ENCODE measurements at places on chromosomes 7 and 10.

- no peak for DNase-seq
Observed at GRCh38 chr7:38840736-38841460, 68.1 kb downstream of the VPS41 start.

DNA sequence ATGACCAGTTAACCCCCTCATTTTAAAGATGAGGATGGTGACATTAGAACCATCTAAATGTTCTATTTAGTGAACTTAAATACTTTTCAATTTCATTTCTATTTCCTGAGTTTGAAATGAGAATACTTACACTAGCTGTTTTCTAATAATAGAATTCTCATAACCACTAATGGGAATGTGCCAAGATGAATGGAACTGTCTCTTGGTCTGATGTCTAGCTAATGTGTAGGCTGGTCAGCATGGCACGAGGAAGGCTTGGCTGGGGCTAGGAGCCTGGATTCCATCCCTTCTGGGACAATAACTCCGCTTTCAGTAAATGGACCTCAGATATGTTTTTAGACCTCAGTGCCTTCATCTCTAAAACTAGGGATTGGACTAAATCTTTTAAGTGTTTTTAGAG is 185.8 kb upstream of the NRP1 start:
- no peak for DNase-seq

DNA sequence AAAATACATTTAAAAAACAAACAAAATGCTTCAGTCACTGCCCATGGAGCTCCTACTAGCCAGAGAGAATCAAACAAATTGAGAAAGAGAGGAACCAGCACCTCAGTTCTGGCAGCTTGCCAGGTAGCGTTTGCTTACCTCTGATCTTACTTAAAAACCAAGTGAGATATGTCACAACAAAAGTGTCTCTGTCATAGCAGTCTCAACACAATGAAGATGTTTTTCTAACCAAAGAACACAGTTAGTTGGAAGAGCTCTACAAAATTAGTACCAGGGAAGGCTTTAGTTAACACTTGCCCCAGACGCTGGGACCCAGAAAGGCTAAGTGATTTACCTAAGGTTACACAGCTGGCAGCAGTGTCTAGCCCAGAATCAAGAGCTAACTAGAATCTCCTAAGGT is 3.4 kb downstream of the DOCK4 start:
- DNase-seq, result no peak

GRCh38 chr10:32972929-32973328 is 14.9 kb upstream of the ITGB1 start:
- DNase-seq, result no peak

GRCh38 chr10:97874332-97874731 is 24.7 kb downstream of the GOLGA7B start:
- no peak for DNase-seq

GRCh38 chr7:22729180-22729825 is 2.3 kb downstream of the IL6 start:
- DNase-seq, result no peak

GRCh38 chr10:7435674-7436073 is 24.8 kb upstream of the SFMBT2 start:
- no peak for DNase-seq

- DNase-seq, result no peak
Observed at GRCh38 chr7:112308974-112309373, 102.5 kb downstream of the ZNF277 start.

DNA sequence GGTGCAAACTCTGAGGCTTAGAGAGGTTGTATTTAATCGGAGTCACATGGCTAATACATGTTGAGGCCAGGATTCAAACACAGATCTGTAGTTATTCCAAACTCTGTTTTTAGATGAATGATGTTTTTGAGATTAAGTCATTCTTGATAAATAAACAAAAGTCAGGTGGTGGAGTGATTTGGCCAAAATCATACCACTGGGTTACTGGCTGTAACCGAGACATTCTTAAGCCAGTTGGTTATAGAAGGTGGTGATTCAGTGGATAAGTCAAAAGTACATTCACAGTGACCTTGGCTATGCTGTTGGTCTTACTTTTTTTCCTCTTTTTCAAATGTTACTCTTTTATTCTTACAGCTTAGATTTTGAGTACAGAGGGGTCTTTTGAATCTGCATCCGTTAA is 361.4 kb downstream of the KIF20B start:
- DNase-seq, result no peak

GRCh38 chr10:104321226-104321625 is 17.0 kb downstream of the ITPRIP start:
- no peak for DNase-seq

- no peak for DNase-seq
Observed at GRCh38 chr10:26296360-26296759, 79.8 kb downstream of the GAD2 start.

- no peak for DNase-seq
Observed at GRCh38 chr10:108598320-108598695, 1325.0 kb downstream of the XPNPEP1 start.

GRCh38 chr7:158706273-158706704 is 1.7 kb upstream of the NCAPG2 start:
- no peak for DNase-seq

DNA sequence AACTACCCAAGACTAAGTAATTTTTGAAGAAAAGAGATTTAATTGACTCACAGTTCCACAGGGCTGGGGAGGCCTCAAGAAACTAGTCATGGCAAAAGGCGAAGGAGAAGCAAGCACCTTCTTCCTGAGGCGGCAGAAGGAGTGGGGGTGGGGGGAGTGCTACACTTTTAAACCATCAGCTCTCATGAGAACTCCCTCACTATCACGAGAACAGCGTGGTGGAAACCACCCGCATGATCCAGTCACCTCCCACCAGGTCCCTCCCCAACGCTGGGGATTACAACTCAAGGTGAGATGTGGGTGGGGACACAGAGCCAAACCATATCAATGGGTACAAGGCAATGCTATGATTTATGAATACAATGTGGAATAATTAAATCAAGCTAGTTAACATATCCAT is 241.9 kb downstream of the PTPRN2 start:
- no peak for DNase-seq

DNA sequence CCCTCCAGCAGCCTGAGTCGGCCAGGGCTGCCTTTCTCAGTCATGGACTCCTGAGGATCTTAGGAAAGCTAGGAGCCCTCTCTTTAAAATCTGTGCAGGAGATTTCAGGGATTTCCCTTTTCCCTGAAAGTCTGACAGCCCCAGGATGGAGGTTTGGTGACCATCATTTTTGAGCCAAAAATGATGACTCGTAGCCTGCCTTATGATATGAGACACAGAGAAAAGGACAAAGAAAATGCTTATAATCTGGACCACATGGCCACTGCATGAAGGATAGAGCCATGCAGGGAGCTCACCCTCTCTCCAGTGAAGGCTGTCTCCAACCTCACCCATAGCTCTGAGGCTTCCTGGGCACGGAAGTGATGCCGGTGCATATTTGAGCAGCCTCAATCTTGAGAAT is 106.6 kb upstream of the CHST15 start:
- DNase-seq, result no peak

DNA sequence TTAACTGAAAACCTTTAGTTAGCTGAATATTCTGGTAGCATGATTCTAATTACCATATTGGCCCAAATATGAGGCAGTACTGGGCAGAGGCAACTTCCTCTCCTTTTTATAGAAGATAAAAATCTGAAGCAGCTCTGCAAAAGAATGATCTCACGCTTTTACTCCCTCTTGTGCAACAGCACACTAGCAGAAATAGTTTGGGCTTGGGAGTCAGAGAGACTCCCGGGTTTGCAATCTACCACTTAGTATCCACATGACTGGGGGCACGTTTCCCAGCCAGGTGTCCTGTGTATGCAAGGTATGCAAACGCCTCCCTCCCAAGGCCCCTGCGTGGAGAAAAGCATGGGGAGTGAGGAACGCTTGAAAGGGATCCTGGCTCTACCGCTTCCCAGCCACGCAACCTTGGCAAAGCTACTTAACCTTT is 47.2 kb upstream of the RHEB start:
- DNase-seq, result no peak

- DNase-seq, result no peak
Observed at GRCh38 chr10:29306688-29307087, 17.8 kb downstream of the LYZL1 start.

DNA sequence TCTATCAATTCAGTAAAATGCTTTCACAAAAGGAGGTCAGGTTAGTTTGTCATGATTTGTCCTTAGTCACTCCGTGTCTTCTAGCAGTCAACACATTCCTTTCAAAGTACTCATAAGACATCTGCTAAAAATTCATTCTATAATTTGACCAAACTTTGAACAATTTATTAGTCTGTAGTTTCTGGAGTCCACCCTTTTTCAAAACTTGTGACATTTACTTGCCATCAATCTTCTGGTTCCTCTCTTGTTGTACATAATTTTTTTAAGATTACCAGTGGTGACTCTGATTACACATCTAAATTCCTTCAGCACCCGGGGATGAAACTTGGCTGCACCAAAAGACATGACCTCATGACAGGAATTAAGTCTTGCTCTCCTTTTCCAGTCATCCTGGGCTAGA is 130.1 kb downstream of the NEBL start:
- DNase-seq, result no peak

DNA sequence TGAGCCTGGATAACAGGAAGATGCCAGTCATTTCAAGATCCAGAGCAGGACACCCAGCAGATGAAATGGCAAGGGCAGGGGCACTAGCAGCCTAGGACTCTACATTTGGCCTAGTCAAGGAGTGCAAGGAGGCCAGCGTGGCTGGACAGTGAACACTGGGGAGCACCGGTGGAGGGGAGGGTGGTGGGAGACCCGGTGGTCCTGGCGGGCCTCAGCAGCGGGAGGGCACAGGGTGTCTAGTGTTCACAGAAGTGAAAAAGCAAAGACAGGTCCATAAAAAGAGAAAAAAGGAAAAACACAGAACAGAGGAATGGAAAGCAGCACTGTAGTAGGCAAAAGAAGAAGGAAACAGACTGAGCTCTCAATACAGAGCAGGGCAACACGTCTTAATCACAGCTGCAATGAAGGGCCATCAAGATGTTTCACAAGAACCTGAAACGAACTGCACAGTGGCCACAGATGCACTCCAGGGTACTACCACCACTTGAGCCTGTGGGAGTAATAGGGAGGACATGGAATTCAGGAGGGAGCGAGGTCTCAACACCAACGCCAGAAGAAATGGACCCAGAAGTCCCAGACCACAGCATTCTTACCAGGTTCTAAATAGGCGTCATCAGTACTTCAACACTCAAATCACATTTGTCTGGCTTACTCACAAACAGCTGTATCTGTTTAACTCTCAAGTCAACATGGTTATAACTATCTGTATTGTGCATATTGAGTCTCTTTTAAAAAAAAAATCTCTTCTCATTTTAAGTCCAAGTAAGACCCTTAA is 573.7 kb downstream of the PARD3 start:
- DNase-seq, result no peak

DNA sequence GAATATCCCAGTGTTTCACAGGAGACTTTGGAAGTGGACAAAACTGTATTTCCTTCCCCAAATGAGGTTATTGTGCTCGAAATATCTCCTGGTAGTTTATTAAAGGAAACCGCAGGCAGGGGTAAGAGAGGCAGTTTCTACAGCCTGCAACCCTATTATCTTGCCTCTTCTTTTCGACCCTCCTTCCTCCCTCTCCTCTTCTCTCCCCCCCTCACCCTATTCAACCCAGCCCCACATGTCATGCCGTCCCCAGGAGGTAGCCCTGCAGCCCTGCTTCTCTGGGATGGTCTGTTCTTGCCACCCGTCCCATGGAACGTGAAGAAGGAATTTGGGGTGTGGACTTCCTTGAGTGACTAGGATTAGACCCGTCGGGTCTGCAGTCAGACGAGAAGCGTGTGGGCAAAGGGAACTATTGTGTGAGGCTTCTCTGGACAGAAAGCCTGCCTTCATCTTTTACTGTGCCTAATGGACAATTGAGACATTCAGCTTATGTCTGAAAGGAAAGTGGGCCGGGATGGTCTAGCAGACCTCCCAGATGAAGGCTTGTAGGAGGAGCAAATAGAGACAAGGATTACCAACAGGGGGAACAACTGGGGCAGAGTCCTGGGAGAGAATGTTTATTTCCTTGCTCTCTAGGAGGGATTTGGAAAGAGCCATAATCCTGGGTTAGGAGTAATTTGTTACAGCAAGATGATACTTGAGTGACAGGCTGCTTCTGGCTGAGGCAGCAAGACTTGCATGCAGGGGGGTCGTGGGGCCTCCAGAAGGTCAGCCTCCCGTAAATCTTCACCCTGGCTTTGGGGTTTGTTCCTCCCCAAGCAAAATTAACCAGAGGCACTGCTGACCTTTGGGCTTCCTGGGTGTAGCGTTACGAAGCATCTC is 77.8 kb downstream of the TCF7L2 start:
- DNase-seq, result no peak

DNA sequence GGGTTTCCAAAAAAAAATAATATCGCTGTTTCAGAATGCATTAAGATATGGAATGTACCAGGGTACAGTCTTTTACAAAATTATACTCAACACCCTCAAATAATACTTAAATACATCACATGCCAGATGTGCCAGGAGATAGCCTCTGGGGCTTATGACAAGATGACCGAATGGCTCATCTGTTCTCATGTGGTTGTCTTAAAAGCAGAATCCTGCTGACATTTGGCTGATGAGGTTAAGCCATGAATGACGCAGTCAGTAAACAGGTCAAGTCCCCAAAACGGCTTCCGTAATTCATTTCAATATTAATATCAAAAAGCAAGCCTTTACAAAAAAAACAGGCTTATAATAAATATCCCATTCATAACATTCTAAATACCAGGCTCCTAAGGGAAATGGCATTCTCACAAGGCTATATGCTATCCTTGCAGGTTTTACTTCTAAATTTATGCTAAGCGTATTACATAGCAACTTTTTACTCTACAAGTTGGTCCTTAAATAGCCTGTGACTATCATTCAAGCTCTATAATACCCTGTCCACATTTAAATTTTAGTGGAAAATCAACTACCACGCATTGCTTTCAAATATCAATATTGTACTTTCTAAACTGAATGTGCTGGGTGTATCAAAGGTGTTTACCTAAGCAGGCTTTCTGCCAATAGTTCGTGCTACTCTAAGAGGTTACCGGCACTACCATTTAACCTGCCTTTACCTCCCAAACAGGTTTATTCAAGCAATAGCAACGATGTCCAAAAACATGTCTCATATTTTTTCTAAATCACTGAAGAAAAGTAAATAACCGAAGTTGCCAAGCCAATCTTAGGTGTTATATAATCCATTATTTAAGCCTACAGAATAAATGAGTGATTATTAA is 15.6 kb downstream of the SMURF1 start:
- DNase-seq, result no peak

- no peak for DNase-seq
Observed at GRCh38 chr10:69874449-69874848, 72.7 kb downstream of the COL13A1 start.

DNA sequence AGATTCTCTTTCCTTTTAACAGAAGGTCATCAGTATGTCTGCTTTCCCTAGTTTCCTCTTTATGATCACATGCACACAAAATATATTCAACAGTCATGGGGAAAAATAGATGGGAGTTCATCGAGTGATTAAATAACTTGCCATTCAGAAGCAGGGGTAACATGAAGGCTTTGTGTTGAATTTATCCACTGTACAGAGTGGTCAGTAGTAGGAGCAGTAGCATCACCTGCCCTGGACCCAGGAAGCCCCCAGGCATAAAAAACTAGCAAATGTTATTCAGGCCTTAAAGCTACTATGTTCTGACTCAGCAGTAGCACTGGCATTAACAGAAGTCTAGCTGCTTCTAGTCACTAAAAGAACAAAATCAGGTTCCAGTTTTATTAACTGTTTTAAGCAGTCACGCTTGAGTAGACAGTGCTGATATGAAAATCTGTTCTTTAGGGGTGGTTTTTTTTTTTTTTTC is 31.4 kb upstream of the FAM133B start:
- DNase-seq, result no peak

- no peak for DNase-seq
Observed at GRCh38 chr10:83934062-83934461, 205.2 kb upstream of the GHITM start.

- DNase-seq, result peak; percentile 18
Observed at GRCh38 chr7:95476904-95477594, 8.7 kb upstream of the ASB4 start.

- no peak for DNase-seq
Observed at GRCh38 chr7:106110885-106111654, 1.0 kb downstream of the SYPL1 start.
